Stimulated activated CD4-positive, alpha-beta T cell treated with anti-CD3 and anti-CD28 coated beads, Interleukin-2, amount 100 ng/mL, for 24 hours (primary cell): ENCODE measurements at places on chromosomes 5 and 9.

GRCh38 chr5:96870094-96871026 is 5.9 kb upstream of the ERAP2 start:
- DNase-seq: peak; percentile 23

DNA sequence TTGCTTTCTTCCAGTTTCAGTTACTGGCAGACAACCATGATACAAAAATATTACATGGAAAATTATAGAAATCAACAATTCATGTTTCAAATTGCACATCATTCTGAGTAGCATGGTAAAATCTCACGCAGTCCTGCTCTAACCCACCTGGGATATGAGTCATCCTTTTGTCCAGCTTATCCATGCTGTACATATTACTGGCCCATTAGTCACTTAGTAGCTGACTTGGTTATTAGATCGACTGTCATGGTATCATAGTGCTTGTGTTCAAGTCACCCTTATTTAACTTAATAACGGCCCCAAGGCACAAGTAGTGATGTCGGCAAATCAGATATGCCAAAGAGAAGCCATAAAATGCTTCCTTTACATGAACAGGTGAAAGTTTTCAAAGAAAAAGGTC is 41.2 kb downstream of the NADK2 start:
- no peak for DNase-seq

DNA sequence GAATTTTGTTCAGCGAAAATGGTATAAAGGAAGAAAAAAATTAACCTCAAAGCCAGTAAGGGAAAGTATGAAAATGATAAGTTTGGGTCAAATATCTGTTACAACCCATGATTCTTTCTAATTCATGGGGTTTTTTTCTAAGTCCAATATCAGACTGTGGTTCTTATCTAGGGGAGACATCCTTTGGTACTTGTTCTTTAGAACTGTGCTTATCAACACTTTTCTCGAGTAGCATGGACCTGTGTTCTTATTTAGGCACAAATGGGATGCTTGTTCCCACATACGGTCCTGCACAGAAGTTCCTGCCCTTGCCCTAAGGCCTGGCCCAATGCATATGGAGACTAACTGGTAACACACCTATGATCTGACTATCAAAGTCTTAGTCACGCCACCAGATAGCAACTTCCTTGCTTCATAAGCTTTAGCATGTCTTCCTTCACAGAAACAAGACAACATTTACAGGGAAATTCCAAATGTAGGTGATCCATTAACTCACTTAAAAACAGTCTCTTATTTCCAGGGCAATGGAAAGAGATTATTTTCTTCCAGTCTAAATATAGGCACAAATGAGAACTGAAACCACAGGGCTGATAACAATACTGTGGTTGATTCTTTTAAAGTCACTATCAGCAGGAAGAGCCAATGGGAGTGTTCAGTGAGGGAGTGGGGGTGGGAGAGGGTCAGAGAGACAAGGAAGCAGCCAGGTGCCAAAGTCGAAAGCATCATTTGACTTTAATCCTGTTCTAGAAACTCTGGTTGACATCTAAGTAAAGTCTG is 268.8 kb upstream of the ANKRD55 start:
- no peak for DNase-seq

- no peak for DNase-seq
Observed at GRCh38 chr9:20713172-20713571, 29.1 kb downstream of the FOCAD start.

- no peak for DNase-seq
Observed at GRCh38 chr5:2639425-2639824, 112.1 kb downstream of the IRX2 start.

GRCh38 chr9:129437626-129438323 is 183.1 kb downstream of the C9orf50 start:
- no peak for DNase-seq

DNA sequence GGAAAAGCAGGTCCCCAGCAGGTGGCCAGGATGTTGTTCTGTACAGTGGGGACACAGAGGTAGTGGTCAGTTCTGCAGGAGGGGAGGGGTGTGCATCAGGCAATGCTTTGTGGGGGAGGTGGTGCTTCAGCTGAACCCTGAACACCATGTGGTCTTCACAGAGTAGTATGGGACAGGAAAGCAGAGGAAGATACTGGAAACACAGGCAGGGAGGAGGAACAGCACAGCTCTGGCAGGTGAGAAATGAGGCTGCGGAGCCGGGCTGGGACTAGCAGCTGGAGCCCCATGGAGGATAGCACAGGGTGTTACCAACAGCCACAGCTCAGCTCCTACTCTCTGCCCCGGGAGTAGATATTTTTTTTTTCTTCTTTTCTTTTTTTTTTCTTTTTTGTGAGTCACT is 161.5 kb downstream of the ENTREP1 start:
- no peak for DNase-seq

- no peak for DNase-seq
Observed at GRCh38 chr5:132498152-132498551, 7.6 kb upstream of the IRF1 start.

DNA sequence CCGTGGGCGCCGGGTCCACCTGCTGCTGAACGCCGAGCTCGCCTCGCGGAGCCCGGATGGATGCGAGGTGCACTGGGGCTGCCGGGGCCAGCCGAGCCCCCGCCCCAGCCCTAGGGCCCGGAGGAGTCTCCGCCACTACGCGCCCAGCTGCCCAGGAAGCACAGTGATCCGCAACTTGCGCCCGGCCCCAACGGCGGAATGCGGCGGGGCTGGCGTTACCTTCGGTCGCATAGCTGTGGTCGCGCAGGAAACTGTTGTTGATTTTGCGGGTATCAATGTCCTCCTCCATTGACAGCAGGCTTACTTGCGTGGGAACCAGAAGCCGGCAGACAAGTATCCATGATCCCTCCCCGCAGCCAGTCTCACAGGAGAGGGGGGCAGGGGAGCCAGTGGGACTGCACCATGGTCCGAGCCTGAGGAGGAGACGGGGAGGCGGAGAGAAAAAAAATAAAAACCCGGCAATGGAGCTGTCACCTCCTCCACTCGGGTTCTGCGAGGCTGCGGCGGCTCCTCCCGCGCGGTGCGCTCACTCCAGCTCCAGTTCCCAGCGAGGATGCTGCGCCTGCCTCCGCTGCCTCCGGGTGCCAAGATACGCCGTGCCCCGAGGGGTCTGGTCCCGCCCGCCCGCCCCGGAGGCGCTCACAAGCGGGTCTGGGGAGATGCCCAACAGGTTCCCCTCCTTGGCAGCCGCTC is 628 bp downstream of the PPP2R2B start:
- peak; percentile 28 for DNase-seq

DNA sequence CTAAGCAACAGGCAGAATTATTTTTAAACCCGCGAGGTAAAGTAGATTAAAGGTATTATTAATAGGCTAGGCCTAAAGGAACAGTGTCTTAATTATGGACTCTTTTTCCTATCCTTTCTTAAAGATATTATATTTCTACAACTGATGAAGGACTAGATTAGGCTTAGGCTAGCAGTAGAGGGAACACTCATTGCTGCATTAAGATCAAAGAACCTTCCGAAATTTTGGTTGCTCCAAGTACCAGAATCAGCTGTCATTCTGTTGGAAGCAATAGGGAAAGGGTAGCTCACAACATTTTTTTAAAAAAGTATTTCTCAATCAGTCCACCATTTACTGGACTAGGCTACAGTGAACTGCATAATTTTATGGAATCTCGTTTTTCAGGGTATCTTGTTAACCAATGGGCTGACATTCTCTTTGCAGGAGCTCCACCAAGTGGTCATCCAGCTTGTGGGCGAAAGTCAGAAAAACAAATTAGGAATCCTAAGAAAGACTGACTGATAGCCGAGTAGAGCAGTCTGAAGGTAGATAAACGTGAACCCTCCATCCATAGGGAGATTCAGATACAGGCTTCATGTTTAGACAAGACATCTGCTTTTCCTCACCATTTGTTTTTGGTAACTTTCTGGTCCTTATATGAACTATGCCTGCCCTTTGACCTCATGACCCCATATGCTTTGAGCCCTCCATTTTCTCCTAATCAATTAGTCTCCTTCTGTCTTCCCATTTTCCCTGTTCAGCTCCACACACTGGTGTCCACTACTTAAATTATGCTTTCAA is 103.6 kb upstream of the CHD1 start:
- peak; percentile 15 for DNase-seq

DNA sequence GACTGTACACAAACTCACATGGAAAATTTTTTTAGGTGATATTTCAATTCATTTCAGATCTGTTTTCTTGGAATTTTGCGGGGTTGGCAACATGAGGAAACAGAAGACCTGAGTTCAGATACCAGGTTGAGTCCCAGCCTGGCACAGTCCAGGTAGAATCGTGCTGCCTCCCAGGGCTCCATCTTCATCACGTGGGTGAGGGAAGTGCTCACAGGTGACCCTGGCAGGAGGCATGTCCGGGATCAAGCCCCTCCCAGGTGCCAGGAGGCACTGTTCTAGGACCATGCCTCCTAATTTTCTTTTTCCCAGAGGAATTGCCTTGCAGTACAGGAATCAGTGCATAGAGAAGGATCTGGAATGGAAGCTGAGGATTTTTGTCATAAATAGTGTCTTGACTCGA is 318.3 kb upstream of the IRX4 start:
- DNase-seq: peak; percentile 3

GRCh38 chr9:91214086-91214485 is 147.6 kb downstream of the AUH start:
- no peak for DNase-seq

GRCh38 chr5:155732587-155733376 is 594.2 kb upstream of the SGCD start:
- DNase-seq: no peak

- DNase-seq: no peak
Observed at GRCh38 chr9:18980189-18980588, 52.8 kb downstream of the SAXO1 start.
